Bronchial smooth muscle cell (primary cell): ENCODE measurements at places on chromosomes 2 and 18. TPM values are rescaled to one million over a fixed set of nuclear protein-coding genes. Genes with fewer than 3 reads are reported as not detected.

SLC4A5 gene
- total RNA-seq = 0.16 and 0.26 TPM in 2 replicates

SP140 gene
- total RNA-seq = 0.32 and 0.34 TPM in 2 replicates

ERFE gene
- total RNA-seq = 0.32 and 1.3 TPM in 2 replicates

REG3G gene
- total RNA-seq = not detected in 2 replicates

ACTR3 gene
- total RNA-seq = 120 and 240 TPM in 2 replicates

LAMA3 gene
- total RNA-seq = 4.9 and 11.2 TPM in 2 replicates

VPS4B gene
- total RNA-seq = 29.9 and 41.8 TPM in 2 replicates

CPO gene
- 0.16 and 0.17 TPM in 2 replicates for total RNA-seq

SAG gene
- total RNA-seq = under 0.01 TPM in 1 of 2 replicates, not detected in the other

HTR2B gene
- 11.7 and 13.4 TPM in 2 replicates for total RNA-seq

ELOA2 gene
- total RNA-seq = under 0.01 TPM in 1 of 2 replicates, not detected in the other
